Keratinocyte (primary cell): ENCODE measurements at places on chromosomes 3 and 15. TPM values are rescaled to one million over a fixed set of nuclear protein-coding genes. Genes with fewer than 3 reads are reported as not detected.

Gene KCNH8
- polyA plus RNA-seq = 0.01 TPM in 1 of 3 replicates, not detected in the others

Gene GLDN
- 0.09 TPM in 1 of 3 replicates, not detected in the others for polyA plus RNA-seq

Gene SMARCC1
- polyA plus RNA-seq = 21.4 to 39.7 TPM (median 29.7 TPM) in 3 replicates

Gene PLA2G4D
- 0.45 to 1.5 TPM (median 0.69 TPM) in 3 replicates for polyA plus RNA-seq

Gene CNTN4
- 0.03 TPM in 1 of 3 replicates, not detected in the others for polyA plus RNA-seq

Gene ARPP21
- polyA plus RNA-seq = not detected in 3 replicates

Gene DPPA2
- not detected in 3 replicates for polyA plus RNA-seq

GRCh38 chr3:46933261-46933660, 43.3 kb downstream of the CCDC12 start:
- no peak for DNase-seq
- no peaks in the 10 kb centered on the region for H3K27me3 ChIP-seq
- H3K4me3 ChIP-seq = no peak overlapping the region
- peak overlapping the region; percentile 97 for H3K27ac ChIP-seq

GRCh38 chr15:38560456-38560926, 4.1 kb downstream of the RASGRP1 start:
- no peaks in the 10 kb centered on the region for H3K36me3 ChIP-seq
- no peak for DNase-seq
- no peak overlapping the region for H3K4me3 ChIP-seq
- no peaks in the 10 kb centered on the region for H3K4me1 ChIP-seq

DNA sequence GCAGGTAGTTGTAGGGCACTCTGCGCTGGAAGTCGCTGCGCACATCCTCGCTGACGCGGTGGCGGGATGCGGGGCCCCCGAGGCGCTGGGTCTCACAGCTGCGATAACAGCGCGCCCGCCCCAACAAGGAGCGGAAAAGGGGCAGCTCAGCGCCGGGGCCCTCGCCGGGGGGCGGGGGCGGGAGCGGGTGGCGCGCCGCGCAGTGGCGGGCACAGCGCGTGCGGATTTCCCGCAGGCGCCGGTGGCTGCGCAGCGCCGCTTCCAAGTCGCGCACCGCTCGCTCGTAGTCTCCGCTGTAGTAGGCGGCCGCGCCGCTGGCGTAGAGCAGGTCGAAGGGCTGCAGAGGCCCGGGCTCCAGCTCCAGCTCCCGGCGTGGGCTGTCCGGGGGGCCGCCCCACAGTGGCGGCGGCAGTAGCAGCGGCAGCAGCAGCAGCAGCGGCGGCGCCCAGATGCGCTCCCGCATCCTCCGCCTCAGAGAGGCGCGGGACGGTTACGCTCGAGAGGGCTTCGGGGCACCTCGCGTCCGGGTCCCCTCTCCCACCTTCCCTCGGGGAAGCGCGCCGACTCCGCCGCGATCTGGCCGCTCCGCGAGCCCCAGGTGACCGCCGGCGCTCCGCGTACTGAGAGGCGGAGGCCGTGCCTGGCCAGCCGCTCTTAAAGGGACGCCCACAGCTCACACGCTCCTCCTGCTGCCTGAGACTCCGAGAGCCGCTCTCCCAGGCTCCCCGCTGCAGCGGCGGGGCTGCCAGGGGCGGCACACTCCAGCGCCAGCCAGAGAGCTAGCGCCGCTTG, at the start of gene P3H2:
TSS of gene P3H2 (minus strand) at position 629 of the 792 bp plus-strand sequence. CDS start at position 463, 166 bp downstream.
- H3K27me3 ChIP-seq = no peaks in the 10 kb centered on the region
- peak within 1 kb of the TSS; percentile 96 for H3K4me3 ChIP-seq
- H3K27ac ChIP-seq = peak within 1 kb of the TSS; percentile 84
- H3K4me1 ChIP-seq = peaks cover 48% of the 10 kb centered on the region
- H3K36me3 ChIP-seq = no peaks in the 10 kb centered on the region

- no peaks in the 10 kb centered on the region for H3K36me3 ChIP-seq
- no peak overlapping the region for H3K27ac ChIP-seq
- H3K4me3 ChIP-seq = no peak overlapping the region
- H3K27me3 ChIP-seq = no peaks in the 10 kb centered on the region
Measured at GRCh38 chr3:25573386-25574171, 91.1 kb downstream of the TOP2B start.

DNA sequence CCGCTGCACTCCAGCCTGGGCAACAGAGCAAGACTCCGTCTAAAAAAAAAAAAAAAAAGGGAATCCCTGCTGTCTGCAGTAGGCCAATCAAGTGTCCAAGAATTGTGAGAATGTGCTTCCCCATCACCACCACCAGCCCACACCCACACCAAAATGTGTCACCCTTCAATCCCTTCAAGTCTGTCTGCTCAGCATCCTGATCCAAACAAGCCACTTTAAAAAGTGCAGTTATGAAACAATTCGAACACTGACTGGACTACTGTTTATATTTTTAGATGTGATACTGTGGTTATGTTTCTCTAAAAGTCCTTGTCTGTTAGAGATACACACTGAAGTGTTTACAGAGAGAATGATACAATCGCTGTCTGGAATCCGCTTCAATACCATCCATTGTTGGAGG, 78.1 kb upstream of the CGNL1 start:
- H3K4me3 ChIP-seq = no peak overlapping the region
- H3K4me1 ChIP-seq = no peaks in the 10 kb centered on the region
- peaks cover 2% of the 10 kb centered on the region for H3K36me3 ChIP-seq
- DNase-seq = no peak
- no peaks in the 10 kb centered on the region for H3K27me3 ChIP-seq
